Pons (tissue), 1 donor: ENCODE measurements at places on chromosomes 6 and 20.

GRCh38 chr6:4274382-4275082, 139.2 kb upstream of the ECI2 start:
- DNase-seq = no peak

DNA sequence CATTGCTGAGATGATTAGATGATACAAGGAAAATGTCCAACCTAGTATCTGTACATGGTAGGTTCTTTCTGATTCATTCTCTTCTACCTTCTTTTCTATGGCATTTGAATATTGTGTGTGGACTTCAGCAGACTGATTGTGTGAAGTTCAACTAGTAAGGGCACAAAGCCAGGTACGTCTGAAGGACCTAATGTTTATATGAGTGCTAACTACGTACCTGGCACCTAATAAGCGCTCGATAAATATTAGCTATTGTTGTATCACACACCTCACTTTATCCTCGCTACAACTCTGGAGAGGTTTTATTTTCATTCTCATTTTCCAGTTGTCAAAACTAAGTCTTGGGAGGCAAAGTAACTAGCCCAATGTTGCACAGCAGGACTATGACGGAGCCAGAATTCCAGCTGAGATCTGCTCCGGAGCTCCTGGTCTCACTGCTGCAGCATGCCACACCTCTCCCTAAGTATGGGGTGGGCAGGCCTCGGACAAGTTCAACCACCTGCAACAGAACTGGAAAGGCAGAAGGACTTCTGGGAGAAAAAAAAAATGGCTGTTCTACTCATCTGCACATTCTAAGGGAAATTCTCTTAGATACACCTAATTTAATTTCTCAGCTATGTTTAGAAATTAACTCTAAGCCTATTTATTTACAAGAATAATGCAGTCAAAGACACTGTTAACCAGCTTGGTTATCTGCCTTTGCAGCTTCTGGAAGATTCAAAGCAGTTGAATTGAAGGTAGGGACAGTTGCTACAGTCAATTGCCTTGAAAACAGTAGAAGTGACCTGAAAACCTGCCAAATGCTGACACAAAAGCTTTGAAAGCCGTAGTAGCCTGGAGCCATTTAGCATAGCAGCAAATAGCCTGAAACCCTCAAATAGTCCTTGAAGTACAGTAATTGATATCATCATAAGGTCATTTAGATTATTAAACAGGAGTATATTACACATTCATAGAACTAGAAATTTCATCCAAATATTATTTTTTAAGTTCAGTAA, 165.0 kb downstream of the PDE7B start:
- no peak for DNase-seq

- DNase-seq = no peak
These were observed 468.3 kb downstream of the CDC5L start for GRCh38 chr6:44855562-44856411.

- DNase-seq = no peak
These were observed 237.0 kb downstream of the BCKDHB start for GRCh38 chr6:80343511-80343910.

GRCh38 chr20:64119681-64120341, 12.4 kb upstream of the NPBWR2 start:
- DNase-seq = no peak

- no peak for DNase-seq
These were observed 72.8 kb upstream of the CNR1 start for GRCh38 chr6:88238901-88239300.

DNA sequence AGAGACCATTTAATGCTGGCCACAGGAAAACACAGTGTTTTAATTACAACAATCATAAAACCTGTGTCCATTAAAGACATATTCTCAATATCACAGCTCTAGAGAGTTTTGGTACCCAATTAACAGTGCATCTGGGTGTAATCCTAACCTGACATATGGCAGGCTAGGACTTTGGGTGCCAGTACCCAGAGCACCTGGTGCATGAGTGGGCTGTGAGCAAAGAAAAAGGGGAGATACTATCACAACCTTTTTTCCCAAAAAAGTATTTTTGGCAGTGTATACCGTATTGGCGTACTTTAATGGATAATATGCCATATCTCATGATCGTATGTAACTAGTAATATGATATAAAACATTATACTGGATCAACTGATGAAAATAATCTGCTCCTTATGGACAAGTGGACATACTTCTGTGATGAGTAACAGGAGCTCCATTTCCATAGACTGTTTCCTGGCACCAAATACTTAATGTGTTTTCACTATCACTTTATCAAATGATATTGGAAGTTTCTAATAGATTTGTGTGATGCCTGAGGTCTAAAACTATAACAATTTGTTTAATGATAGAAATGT, 91.7 kb downstream of the COL19A1 start:
- no peak for DNase-seq

DNA sequence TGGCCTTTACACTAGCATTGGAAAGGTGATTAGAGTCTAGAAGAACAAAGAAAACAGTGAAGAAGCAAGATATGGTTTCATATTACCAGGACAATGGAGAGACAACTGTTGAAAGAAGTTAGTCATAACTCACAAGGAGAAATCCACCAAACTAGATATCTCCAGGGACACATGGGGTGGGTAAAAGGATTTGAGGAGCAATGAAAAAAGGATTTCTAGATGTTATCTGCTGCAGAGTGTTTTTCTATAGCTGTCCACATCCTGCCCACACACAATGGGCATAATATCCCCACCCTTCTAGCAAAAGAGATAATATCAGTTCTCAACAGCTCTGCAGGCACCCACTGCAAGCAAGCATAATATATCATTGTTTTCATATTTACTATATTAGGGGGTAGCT, 303.1 kb downstream of the HAO1 start:
- no peak for DNase-seq
